ENCODE measurements at places on chromosomes 2 and 18.

- no peak for DNase-seq
Measured at GRCh38 chr2:68099260-68099659, 36.5 kb upstream of the C1D start.

- no peak for DNase-seq
Measured at GRCh38 chr2:230976671-230977171, 19.2 kb upstream of the SPATA3 start.

DNA sequence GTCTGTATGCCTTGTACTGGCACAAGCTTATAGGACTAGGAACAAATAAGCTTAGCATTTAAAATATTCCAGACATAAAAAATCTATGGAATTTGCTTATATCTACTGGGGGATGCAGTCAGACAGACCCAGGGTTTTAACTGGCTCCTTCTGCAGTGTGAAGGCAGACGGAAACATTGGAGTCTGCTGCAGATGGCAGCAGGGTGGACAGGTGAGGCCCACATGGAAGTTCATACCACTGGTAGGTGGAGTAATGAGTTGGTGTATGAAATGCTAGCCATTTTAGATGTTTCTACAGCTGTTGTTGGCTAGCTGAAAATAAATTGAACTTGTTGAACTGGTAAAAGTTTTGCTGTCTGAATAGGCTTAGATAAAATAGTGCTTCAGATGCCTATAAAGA, 17.7 kb downstream of the SPTBN1 start:
- no peak for DNase-seq

GRCh38 chr2:178263159-178263860, 69.0 kb downstream of the OSBPL6 start:
- no peak for DNase-seq

DNA sequence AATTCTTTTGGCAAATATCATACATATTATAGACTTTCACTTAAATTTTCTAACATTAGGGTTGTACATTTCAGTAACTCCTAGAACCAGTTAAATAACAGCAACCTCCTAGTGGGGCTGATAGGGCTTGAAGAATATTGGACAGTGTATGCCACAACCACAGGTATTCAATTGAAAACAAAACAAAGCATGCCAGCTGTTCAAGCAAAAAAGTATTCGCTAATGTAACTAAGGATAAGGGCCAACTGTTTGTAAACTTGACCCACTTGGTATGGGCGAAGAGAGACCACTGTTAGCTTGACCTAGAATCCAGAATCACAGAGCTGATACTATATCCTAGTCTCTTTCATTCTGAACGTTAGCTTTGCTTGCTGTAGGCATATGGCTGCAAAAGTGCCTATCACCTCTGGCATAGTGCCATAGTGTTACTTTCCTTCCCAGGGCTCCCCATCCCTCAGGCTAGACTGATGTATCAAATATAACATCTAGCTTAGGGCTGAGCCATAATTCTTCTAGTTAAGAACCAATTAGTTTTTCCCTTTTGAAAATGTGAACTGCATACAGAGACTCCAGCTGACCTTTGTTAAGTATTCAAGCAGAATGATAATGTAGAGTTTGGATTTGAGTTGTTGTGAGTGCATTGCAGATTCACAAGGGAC, 458.8 kb upstream of the NRXN1 start:
- DNase-seq, result no peak

DNA sequence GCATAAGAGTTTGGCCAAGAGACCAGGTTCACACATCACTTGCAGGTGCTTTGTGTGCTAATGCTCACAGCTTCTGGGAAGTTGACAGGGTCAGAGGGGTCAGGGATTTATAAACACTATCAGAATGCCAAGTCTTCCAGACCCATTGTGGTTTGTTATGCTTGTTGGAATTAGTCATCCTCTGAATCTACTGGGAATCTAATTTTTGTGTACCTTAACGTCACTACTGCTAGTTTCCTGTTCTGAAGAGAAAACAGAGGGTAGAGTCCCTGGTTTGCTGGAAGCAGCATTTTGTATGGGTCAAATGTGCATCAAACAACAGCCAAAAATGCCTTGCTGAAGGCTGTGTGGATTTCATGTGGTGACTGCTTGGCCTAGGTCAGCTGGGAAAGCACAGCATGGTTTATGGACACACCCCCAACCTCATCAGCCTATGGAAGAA, 33.3 kb downstream of the ANTXR1 start:
- DNase-seq, result no peak

- no peak for DNase-seq
Measured at GRCh38 chr2:64251497-64252250, 107.5 kb upstream of the PELI1 start.

DNA sequence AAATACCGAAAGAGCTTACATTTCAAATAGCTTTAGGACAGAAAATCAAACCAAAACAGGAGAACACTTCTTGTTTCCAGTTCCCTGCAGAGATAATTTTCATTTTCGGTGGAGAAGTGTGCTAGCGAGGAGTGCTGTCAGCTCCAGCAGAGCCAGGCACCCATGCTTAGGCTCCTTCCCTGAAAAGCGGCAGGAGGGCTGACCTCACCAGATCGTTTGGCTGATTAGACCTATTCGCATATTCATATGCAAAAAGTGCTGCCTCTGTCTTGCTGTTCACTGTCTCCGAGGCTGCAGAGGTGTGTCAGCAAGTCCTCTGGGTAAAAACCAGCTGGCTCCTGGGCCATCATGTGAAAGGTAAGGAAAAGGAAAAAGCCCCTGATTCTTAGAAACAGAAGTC, 225.8 kb upstream of the COPS8 start:
- no peak for DNase-seq

DNA sequence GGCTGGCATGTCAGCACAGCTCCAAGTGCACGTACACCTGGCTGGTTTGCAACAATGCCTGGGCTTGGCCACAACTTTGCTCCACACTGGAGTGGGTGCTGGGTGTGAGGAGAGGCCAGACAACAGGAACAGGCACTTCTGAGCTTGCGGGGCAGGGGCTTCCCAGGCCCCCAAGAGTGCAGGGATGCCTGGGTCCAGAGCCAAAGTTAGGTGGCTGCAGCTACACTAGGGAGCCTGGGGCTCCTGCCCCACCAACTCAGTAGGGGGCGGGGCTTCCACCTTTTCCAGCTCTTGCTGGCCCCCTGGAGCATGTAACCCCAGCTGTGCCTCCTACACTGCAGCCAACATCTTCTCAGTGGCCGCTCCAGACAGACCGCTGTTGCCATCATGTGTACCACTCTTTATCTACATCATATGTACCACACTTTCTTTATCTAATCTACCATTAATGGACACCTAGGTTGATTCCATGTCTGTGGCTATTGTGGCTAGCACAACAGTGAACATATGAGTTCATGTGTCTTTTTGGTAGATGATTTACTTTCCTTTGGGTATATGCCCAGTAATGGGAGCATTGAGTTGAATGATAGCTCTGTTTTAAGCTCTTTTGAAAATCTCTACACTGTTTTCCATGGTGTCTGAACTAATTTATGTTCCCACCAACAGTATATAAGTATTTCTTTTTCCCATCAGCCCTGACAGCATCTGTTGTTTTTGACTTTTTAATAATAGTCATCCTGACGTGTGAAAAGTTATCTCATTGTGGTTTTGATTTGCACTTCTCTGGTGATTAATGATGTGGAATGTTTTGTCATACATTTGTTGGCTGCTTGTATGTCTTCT, 87.9 kb downstream of the ZNF804A start:
- DNase-seq, result no peak
